Right lobe of liver (tissue), 6 donors: ENCODE measurements at places on chromosomes 2 and 18. TPM values are rescaled to one million over a fixed set of nuclear protein-coding genes. Genes with fewer than 3 reads are reported as not detected.

GRCh38 chr2:28976584-28976983 is 4.5 kb upstream of the TOGARAM2 start:
- no peaks in the 10 kb centered on the region for H3K36me3 ChIP-seq
- H3K27me3 ChIP-seq, result no peaks in the 10 kb centered on the region
- no peak overlapping the region for H3K27ac ChIP-seq
- no peaks in the 10 kb centered on the region for H3K4me1 ChIP-seq
- H3K4me3 ChIP-seq, result no peak overlapping the region
- no peak for DNase-seq

DNA sequence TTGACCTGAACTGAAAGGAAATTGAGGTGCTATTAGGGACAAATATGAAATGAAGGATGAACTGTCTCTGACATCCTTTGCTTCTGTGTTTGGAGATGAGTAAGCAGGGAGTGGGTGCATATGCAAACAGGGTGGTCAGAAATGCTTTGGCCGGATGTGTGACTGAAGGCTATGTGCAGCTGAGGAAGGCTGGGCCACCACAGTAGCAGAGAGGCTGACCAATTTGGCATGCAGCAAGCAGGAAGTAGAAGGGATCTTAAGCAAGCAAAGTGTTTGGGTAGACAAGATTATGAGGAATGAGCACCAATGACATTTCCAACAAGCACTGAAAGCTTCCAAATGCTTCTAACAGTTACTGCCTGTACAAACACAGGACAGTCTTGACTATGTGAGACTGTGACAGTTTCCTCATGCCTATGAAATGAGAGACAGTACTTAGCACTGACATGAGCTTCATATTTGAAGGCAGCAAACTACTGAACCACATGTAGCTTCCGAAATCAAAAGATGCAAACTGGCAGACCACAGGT is 3.3 kb upstream of the ACTR3 start:
- no peaks in the 10 kb centered on the region for H3K27me3 ChIP-seq
- no peak overlapping the region for H3K4me3 ChIP-seq
- DNase-seq, result peak; percentile 51
- H3K4me1 ChIP-seq, result peaks cover 9% of the 10 kb centered on the region
- no peaks in the 10 kb centered on the region for H3K36me3 ChIP-seq

DNA sequence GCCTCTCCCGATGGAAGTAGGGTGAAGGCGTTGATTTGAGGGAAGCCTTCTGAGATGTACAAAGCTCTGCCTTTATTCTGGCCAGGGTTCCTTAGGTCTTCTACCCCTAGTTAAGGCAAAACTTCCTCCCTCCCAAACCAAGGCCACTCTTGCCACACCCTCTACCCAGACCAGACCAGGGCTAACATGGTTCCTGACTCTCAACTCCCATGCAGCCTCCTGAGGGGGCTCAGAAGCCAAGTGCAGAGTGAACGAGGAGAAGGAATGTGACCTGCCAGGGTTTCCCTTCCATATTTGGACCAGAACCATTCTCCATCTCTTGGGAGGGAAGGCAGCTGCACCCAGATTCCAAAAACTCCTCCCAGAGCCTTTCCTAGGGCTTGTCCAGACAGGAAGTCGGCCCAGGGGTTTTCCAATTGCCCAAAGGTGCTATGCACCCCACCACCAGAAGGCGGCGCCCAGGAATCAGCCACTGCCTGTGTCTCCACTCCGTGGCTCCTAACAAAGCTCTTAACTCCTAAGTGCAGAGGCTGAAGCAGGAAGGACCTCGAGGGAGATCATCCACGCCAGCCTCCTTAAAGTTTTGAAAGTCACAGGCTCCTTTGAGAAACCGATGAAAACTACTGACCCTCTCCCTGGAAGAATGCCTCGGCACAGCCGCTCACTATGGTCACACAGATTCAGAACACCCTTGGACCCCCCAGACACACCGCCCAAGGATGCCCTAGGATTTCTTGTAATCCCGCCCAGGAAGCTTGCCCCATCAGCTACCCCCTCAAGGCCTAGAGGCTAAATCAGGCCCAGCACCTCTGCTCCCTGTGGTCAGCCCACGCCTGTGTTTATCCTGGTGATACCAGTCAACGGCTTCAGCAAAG is 157.8 kb downstream of the SMAD2 start:
- H3K4me3 ChIP-seq, result no peak overlapping the region
- no peaks in the 10 kb centered on the region for H3K36me3 ChIP-seq
- H3K27me3 ChIP-seq, result no peaks in the 10 kb centered on the region
- no peaks in the 10 kb centered on the region for H3K4me1 ChIP-seq
- no peak overlapping the region for H3K27ac ChIP-seq

UGT1A6 gene
- 79.4 TPM for total RNA-seq
